ENCODE measurements at places on chromosomes 4 and X.

GRCh38 chr4:184987493-184988031 is 30.7 kb upstream of the HELT start:
- DNase-seq, result no peak

GRCh38 chr4:137961051-137961438 is 281.1 kb downstream of the SLC7A11 start:
- no peak for DNase-seq

DNA sequence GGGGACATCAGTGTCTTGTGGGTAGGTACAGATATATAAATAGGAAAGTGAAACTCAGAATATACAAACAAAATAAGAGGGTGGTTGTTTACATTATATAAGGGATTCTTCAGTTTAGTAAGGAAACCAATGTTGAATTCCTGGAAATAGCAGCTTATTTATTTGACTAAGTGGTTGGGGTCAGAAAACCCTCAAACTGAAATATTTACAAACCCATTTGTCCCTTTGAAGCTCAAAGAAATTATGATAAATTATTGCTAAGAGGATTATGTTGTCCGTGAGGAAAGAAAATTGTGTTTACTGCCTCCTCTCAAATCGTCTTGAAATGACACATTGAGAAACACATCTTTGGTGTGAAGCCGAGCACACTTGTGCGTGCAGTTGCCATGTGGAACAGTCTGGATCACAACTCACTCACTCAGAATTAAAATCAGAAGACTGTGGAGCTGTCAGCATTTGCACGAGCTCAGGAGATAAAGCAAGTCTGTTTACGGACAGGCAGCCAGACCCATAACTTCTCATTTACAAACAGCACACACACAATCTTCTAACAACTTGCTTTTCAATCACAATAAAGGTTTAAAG is 46.8 kb upstream of the SETD7 start:
- DNase-seq, result no peak

- no peak for DNase-seq
Measured at GRCh38 chr4:39043861-39044363, 11.7 kb upstream of the TMEM156 start.

GRCh38 chr4:165461159-165461821 is 82.5 kb downstream of the CPE start:
- DNase-seq, result peak; percentile 78

DNA sequence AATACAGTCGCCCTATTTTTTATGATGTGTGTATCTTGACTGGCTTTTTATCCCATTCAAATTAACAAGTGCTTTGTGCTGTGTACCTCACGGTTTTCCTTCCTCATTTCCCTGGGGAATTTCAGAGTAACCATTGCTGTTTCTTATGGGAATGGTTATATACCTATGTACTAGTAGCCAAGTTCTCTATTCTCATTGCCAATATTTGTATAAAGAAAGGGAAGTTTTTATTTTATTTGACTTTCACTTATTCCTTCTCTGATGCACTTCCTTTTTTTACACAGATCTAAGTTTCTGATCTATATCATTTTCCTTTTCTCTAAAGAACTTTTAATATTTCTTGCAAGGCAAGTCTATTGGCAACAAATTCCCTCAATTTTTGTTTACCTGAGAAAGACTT is 181.3 kb downstream of the SOWAHB start:
- no peak for DNase-seq

DNA sequence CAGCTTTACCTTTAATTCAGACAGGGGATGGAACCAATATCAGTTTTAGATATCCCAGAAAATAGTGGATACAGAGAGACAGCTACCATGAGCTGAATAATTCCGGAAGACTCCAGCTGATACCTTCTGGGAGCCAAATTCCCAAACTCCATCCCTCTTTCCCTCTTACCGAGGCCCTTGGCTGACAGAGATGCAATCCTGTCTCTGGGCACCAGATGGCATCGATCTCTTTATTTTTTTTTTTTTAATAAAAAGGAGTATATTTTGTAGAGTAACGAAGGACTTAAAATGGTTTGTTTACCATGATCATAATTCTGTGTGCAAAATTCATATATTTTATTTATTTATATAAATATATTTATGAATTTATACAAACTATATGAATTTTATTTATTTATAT is 31.0 kb downstream of the RAB40A start:
- DNase-seq, result no peak

DNA sequence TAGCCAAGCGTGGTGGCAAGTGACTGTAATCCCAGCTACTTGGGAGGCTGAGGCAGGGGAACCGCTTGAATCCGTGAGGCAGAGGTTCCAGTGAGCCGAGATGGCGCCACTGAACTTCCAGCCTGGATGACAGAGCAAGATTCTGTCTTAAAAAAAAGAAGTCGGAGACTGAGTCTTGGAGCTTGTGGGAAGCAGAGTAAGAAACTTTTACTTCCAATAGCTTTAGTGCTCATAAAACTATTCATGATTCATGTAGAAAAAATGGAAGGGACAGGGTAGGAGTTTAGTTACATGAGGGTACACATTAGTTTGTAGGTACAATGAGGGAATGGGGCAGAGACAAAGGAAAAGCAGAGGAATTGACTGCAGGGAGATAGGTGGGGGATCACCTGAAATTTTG is 19.3 kb downstream of the RAP2C start:
- no peak for DNase-seq

DNA sequence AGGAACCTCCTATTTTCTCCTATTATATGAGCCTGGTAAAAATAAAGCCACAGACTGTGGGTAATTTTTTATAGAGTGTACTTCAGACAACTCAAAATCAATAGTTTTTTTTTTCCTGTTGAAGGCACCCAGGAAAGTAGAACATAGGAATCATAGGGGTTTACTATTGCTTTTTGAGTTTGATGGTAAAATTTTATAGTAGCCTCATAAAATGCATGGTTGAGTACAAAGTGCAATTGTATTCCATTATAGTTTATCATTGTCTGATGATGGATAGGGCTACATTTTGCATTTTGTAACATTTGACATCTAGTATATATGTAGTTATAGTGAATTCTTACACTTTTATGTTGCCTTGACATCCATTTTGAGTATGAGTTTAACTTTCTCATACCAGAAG is 455.0 kb downstream of the STIM2 start:
- DNase-seq, result no peak

- no peak for DNase-seq
Measured at GRCh38 chr4:40915318-40916217, 165.8 kb downstream of the NSUN7 start.

GRCh38 chrX:148629434-148629833 is 129.0 kb downstream of the AFF2 start:
- no peak for DNase-seq

DNA sequence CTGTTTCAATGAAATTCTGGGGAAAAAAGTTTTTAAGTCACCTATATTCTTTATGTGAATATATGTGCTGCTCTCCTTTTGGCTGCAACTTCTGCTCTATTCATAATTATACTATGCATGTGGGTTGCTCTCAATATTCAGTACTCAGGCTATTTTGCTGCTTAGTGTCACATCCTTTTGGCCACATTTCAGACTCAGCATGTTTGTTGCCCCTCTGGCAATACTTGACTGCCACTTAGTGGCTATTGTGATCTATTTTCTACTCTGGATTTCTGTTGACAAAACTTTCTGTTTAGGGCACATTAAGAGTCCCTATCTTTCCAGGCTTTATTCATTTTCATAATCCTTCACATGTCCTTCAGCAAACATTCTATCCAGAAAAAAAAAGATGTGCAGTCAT is 15.8 kb upstream of the CT45A1 start:
- no peak for DNase-seq

DNA sequence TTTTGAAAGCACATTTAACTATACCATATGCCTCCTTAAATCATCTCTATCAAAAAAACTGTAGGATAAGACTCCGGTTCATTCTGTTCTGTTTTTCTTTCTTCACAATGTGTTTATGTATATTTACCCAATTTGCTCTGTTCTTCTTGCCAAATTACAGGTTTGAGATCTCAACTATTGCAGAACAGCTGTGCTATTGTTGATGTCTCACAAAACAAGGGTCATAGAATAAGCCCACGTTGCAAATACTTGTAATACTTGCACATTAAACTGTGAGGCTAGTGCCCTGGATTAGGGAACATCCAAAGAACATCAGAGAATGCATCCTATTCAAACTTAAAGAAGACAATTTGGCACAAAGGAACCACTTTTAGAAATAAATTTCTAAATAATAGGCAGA is 45.4 kb downstream of the ANTXR2 start:
- DNase-seq, result no peak

DNA sequence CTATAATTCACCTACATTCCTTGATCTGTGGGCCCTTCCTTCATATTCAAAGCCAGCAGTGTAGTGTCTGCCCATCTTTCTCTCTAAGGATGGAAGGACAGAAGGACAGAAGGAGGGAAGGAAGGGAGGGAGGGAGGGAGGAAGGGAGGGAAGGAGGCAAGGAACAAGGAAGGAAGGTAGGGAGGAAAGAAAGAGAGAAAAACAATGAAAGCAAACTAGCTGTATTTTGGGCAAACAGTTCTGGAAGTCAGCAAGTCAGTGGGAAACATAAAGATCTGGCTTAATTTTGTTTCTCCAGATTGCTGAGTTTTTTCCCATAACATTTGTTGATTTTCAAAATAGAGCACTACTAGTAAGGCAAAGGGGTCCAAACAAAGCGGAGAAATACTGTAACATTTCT is 555.2 kb upstream of the EPHA5 start:
- DNase-seq, result no peak

GRCh38 chr4:154140869-154141268 is 350.7 kb downstream of the DCHS2 start:
- no peak for DNase-seq

DNA sequence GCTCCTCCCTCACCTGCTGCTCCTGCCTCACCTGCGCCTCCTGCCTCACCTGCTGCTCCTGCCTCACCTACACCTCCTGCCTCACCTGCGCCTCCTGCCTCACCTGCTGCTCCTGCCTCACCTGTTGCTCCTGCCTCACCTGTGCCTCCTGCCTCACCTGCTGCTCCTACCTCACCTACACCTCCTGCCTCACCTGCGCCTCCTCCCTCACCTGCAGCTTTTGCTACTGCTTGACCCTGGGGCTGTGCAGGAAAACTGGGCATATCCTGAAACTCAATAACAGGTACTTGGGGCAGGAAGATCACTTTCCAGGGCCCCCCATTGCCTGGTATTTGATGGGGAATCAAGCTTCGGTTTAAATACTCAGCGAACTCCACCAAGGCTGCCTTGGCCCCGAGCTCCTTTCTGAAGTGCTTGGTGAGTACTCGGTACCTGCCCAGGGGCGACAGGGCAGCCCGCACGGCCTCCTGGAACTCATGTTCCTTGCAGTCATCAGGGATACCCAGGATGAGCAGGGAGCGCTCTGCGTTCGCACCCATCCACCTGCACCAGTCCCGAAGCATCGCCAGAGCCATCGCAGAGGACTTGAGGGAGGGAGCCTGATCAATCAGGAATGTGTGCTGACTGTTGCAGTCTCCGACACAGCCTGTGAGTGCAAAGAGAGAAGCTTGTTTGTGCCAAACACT is 2.7 kb downstream of the PNMA6E start:
- no peak for DNase-seq

GRCh38 chrX:125954236-125954635 is 211.9 kb downstream of the DCAF12L2 start:
- DNase-seq, result no peak

DNA sequence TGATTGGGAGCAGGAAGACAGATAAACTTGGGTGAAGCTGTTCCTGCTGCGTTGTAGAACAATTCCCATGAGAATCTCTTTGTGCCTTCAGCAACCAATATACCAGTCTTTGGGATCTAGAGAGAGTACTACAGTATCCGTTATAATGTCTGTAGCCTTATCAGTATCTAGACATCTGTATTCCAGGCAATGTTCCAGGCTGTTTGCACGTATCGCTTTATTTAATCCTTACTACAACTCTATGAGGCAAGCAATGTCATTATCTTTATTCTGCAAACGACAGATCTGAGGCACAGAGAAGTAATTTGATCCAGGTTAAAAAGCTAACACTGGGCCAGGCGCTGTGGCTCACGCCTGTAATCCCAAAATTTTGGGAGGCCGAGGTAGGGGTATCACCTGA is 251.6 kb downstream of the ARHGAP24 start:
- no peak for DNase-seq

GRCh38 chrX:45768666-45769236 is 568.1 kb upstream of the DIPK2B start:
- no peak for DNase-seq

DNA sequence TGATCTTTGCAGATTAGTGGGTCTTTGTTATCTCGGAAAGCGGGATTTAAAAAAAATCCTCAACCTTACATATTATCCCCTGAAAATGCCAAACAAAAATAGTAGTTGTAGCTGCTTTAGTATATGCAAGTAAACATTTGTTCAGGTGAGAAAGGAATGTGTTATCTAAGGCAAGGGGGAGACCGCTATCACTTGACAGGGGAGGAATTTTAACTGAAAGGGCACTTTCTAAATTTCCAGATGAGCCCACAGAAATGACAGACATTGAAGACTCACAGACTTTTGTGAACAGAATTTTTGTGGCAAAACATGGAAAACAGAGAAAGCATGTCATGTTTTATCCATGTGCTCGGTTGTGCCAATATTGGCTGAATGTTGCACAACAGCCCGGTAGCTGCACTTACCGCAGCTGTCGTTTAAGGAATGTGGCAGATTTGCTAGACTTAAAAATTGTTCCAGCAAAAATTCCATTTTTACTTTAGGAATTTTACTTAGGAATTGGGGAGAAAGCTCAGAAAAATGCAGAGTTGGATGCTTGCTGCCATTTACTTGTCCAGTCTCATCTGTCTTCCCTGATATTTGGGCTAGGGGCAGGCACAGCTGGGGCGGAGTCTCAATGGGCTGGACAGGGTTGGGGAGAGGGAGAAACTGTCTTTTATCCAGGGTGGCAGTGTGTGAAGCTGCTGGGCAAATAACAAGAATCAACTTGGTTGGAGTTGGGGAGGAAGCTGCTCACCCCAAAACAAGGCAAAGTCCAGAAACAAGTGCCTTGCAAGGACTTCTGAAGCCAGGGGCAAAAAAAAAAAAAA is 94.6 kb upstream of the RPS6KA3 start:
- DNase-seq, result peak; percentile 55

GRCh38 chr4:13887010-13887409 is 259.5 kb upstream of the BOD1L1 start:
- DNase-seq, result no peak

GRCh38 chrX:118965395-118965794 is 9.0 kb upstream of the LONRF3 start:
- DNase-seq, result no peak

DNA sequence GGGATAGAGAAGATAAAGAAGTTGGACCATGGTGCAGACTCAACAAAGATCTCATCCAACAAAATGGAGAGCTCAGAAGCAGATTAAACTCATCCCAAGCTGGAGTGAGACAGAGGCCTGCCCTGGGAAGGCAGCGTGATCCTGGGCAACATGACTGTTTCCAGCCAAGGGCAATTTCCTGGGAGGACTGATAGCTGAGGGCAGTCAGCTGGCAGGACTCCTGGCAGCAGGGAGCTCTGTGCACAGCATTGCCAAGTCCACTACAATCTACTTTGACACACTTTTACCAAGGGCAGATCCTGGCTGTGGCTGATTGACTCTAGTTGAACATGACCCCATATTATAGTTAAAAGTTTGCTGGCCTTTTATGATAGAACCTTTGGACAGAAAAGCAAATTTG is 357.3 kb upstream of the RASGEF1B start:
- DNase-seq, result no peak

- DNase-seq, result no peak
Measured at GRCh38 chr4:21692241-21692640, 256.3 kb downstream of the KCNIP4 start.

- no peak for DNase-seq
Measured at GRCh38 chrX:43860646-43861370, 21.4 kb downstream of the MAOB start.
